Fibroblast of skin of left biceps (primary cell): ENCODE measurements at places on chromosomes 7 and 10.

- peak; percentile 98 for DNase-seq
These were observed 54.7 kb upstream of the BICC1 start for GRCh38 chr10:58457761-58458616.

- no peak for DNase-seq
These were observed 625 bp downstream of the RP9 start for GRCh38 chr7:33108554-33109004.

GRCh38 chr10:76509446-76509845 is 1078.0 kb downstream of the LRMDA start:
- DNase-seq = no peak

DNA sequence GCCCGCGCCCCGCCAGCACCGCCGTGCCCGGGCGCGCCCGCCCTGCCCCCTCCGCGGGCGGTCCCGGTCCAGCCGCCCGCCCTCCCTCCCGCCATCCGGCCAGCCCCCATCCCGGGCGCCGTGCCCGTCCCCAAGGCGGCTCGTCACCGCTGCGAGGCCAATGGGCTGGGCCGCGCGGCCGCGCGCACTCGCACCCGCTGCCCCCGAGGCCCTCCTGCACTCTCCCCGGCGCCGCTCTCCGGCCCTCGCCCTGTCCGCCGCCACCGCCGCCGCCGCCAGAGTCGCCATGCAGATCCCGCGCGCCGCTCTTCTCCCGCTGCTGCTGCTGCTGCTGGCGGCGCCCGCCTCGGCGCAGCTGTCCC is at the start of gene HTRA1:
TSS of gene HTRA1 (plus strand) at position 187 of the 362 bp plus-strand sequence. CDS start at position 287, 100 bp downstream.
- DNase-seq = no peak

GRCh38 chr10:23345861-23346260 is 1.3 kb upstream of the C10orf67 start:
- peak; percentile 76 for DNase-seq

DNA sequence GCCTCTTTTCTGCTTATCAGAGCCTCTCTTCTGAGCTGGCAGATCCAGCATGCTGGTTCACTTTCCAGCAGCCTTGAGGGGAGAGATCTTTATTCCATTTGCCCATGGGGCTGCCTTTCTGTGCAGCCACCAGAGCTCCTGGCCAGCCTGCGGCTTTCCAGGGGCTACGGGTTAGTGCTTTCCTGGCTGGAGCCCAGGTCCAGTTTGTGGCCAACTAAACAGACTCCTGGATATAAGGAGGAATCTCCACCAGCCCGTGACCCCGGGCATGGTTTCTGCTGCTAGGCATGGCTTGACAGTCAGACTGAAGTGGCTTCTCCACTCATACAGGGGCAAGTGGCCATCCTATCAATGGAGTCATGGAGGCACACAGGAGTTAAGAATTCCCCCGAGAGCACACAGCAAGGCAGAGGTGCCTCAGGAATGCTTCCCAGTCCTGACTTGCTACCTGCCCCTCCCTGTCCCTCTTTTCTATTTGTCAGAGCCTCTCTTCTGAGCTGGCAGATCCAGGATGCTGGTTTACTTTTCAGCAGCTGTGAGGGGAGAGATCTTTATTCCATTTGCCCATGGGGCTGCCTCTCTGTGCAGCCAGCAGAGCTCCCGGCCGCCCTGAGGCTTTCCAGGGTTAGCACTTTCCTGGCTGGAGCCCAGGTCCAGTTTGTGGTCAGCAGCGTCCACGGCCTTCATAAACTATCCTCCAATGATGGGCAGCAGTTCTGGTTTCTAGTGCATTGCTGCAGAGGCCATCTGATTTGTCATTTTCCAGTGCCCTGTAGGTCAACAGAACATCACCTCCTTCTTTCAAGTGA is 35.9 kb downstream of the TSPAN15 start:
- DNase-seq = no peak
